ENCODE measurements at places on chromosomes 2 and 18. TPM values are rescaled to one million over a fixed set of nuclear protein-coding genes. Genes with fewer than 3 reads are reported as not detected.

DNA sequence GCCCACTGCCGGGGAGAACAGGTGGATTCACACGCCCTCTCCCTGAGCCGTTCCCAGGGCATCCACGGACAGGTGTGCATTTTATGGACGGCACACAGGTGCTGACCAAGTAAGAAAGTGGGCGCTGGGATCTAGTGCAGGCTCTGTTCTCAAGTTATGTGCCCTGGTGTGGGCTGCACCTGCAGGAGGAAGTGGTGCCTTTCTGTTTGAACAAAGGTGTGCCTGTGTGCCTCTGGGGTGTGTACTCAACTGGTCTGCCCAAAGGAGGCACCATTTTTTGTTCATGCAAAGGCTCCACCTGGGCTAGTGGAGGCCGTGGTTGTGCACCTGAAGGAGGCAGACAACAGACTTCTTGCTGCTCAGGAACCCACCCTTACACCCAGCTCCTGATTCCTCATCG is 88.2 kb upstream of the HK2 start:
- DNase-seq = no peak

DNA sequence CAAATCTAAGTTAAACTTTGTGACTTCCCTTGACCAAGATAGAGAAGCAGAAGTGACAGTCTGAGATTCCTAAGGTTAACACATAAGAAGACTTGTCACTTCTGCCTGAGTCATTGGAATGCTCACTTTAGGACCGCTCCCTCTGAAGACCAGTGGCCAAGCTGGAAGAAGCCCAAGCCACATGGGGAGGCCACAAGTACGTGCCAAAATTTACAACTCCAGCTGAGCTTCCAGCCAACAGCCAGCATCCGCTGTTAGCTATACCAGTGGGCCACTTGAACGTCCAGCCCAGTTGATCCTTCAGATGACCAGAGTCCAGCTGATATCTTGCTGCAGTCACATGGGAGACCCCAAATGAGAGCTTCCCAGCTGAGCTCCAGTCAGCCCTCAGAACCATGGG is 18.1 kb upstream of the ANTXR1 start:
- no peak for DNase-seq

DNA sequence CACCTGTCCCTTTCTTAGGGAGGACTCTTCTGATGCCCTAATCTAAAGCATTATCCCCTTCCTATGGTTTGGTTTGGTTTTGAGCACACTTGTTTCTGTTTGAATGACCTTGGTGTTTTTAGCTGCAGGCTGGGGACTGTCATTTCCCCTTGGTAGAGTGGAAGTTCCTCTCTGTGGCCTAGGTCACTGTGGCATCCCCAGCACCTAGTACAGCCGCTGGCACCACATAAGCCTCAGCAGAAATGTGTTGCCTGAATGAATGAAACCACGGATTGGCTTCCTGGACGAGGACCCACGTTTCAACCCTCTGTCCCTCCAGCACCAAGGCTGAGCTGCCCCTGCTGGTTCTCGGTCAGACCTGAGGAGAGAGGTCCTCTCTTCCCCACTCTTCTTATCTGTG is 159.9 kb downstream of the CTIF start:
- DNase-seq = no peak

GRCh38 chr2:23027396-23027795 is 357.6 kb upstream of the KLHL29 start:
- DNase-seq = no peak

GRCh38 chr2:235050980-235051351 is 99.1 kb downstream of the SH3BP4 start:
- peak; percentile 96 for DNase-seq

- DNase-seq = no peak
Measured at GRCh38 chr2:228067309-228067708, 114.2 kb downstream of the SPHKAP start.

DNA sequence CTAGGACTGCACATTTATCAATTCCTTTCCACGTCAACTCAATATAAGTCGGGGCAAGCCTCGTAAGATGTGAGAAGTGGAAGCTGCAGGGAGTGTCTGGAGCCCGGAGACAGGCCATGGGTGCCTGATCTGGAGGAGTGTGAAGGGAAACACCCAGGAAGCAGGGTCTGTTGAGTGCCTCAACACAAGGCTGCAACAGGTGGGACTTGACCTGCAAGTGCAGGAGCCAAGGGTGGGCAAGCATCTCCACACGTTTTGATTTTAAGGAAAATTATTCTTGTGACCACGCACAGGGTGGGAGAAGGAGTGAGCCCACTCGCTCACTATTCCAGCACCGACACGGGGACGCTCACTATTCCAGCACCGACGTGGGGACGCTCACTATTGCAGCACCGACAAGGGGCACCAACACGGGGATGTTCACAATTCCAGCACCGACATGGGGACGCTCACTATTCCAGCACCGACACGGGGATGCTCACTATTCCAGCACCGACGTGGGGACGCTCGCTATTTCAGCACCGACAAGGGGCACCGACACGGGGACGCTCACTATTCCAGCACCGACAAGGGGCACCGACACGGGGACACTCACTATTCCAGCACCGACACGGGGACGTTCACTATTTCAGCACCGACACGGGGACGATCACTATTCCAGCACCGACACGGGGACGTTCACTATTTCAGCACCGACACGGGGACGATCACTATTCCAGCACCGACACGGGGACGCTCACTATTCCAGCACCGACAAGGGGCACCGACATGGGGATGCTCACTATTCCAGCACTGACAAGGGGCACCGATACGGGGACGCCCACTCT is 197.3 kb downstream of the EIPR1 start:
- DNase-seq = no peak

TMEM163 gene
- total RNA-seq = not detected

CROCC2 gene
- not detected for total RNA-seq

CREG2 gene
- total RNA-seq = 0.03 TPM
